Activated T-cell treated with anti-CD3 and anti-CD28 coated beads for 1 hour (primary cell): ENCODE measurements at places on chromosomes 6 and 20.

GRCh38 chr6:123687864-123688263 is 51.1 kb upstream of the TRDN start:
- DNase-seq, result no peak

DNA sequence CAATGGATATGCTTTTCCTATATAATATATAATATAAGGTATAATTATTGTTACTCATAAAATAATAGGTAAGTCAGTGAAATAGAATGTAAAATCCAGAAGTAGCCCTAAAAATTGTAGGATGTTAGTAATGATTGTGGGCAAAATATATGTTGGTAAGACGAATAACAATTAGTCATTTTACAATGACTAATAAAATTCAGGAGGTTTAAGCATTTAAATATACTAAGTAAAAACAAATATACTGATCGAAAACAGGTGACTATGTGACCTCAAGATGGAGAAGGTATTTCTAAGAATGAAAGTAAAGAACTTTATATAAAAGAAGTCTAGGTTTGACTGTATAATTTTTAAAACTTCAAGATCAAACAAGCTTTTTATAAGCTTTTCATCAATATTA is 28.9 kb downstream of the FUCA2 start:
- DNase-seq, result no peak

DNA sequence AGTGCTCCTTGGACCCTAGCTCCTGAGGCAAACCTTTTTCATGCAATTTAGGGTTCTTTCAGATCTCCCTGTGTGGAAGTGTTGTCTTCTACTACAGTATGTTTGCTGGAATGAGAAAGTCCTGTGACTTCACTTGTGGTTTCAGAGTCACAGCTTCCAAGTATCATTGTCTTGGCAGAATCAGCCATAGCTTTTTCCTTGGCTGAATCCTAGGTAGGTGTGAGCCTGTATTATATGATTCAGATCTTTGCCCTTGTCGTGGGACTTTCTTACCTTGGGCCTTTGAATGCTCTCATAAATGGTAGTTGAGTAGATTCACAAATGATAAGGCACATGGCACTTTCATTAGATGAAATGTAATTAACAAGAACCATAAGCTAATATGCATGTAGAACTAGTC is 16.5 kb downstream of the CARMIL1 start:
- no peak for DNase-seq

GRCh38 chr6:101401792-101402621 is 8.5 kb downstream of the GRIK2 start:
- no peak for DNase-seq

GRCh38 chr20:48148916-48149672 is 363.8 kb upstream of the SULF2 start:
- no peak for DNase-seq

- no peak for DNase-seq
Measured at GRCh38 chr6:69835414-69836179, 30.8 kb upstream of the COL19A1 start.

GRCh38 chr6:31272836-31273626 is 1.1 kb upstream of the HLA-C start:
- no peak for DNase-seq

DNA sequence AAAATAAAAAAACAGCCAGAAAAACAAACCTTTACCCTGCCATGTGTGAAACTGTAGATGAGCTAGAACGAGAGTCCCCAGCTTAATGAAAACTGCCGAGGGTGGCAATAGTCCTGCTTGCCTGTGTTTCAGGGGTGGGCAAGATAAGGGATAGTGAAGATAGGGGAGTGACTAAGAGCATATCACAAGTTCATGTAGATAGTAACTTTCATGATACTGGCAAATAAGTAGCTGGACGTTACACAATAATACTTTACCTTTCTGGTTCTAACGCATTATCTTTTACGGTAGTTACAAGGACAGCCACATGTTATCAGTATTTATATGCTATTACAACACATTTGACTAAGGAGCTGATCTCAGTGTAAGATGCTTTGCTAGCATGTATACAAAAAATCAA is 9.3 kb upstream of the FBXO9 start:
- no peak for DNase-seq

DNA sequence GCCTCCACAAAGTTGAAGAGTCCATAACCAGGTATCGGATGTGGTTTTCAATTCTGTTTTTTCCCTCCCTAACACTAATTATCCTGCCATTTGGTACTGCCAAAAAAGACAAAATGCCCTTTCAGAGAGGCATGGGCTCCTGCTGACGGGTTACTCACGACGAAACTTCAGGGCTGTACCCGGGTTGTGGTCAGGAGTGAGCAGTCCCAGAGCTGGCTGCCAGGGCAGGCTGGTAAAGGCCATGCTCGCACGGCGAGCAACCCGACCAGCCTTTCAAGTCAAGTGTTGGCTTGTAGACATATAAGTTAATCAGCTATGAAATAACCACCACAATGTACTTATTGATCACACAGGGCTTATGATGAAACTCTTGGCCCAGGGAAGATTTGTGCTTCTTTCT is 152.5 kb downstream of the FOXC1 start:
- DNase-seq, result no peak

GRCh38 chr20:50338479-50339391 is 148.1 kb downstream of the CEBPB start:
- no peak for DNase-seq

- DNase-seq, result no peak
Measured at GRCh38 chr6:154814063-154814462, 80.8 kb downstream of the SCAF8 start.

GRCh38 chr6:159934181-159934580 is 34.7 kb upstream of the IGF2R start:
- DNase-seq, result no peak

DNA sequence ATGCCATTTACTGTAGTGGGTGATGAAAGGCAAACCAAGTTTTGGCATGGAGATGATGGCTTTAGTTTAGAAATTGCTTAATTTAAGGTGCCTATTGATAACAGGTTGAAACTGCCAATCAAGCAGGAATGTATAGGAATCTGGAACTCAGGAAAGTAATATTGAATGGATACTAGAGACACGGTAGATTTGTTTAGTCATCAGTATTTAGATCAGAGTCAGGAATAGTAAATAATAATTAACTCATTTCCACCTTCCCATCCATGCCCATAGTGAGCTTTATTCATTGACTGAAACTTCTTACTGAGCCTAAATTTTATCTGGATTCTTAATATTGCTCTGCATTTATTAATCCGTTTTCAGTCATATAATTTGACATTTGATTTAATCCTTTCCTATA is 500.3 kb downstream of the NKAIN2 start:
- no peak for DNase-seq

GRCh38 chr20:50405915-50406609 is 104.1 kb upstream of the PTPN1 start:
- no peak for DNase-seq

GRCh38 chr6:160221423-160221822 is 37.2 kb downstream of the SLC22A2 start:
- DNase-seq, result no peak

DNA sequence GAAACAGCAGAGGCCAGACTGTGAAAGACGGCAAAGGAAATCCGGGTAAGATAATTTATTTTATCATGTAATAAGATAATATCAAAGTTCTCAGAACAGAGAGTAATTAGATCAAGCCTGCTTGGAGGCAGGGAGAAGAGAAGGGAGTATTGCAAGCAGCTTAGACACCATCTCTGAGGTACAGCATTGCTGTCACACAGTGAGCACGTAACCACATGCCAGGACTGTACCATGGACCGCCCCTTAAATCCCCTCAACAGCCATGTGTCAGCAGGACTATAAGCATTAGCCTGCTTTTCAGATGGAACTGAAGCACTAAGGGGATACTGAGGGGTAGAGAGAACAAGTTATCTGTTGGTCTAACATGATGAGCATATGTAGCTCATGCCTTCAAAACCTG is 141.5 kb downstream of the C6orf118 start:
- no peak for DNase-seq

DNA sequence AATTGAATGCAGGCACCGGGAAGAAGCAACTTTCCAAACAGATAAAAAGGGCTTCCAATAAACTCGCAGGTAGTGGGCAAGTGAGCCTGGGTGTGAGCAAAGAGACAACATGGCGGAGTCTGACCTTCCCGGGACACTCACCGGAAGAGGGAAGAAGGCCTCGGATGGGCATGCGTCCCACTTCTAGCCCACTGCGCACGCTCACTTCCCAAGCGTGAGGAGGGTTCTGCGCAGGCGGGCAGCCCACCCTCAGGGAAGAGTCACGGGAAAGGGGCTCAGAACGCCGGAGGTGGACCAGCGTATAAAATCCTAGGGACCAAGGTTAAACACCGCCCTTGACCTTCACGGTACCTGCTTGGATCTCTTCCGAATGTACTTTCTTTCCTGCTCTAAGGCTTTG is 95.5 kb upstream of the AFDN start:
- DNase-seq, result no peak

- no peak for DNase-seq
Measured at GRCh38 chr6:139800837-139801236, 426.4 kb upstream of the CITED2 start.

- DNase-seq, result no peak
Measured at GRCh38 chr6:160431791-160432404, 83.7 kb downstream of the SLC22A3 start.
